ENCODE measurements at places on chromosomes 13 and 19. TPM values are rescaled to one million over a fixed set of nuclear protein-coding genes. Genes with fewer than 3 reads are reported as not detected.
A peak's percentile ranks its signal among the peaks of the same experiment; 100 is the strongest.

GRCh38 chr13:99388334-99388923 is 81.2 kb upstream of the GPR183 start:
- no peak for DNase-seq

DNA sequence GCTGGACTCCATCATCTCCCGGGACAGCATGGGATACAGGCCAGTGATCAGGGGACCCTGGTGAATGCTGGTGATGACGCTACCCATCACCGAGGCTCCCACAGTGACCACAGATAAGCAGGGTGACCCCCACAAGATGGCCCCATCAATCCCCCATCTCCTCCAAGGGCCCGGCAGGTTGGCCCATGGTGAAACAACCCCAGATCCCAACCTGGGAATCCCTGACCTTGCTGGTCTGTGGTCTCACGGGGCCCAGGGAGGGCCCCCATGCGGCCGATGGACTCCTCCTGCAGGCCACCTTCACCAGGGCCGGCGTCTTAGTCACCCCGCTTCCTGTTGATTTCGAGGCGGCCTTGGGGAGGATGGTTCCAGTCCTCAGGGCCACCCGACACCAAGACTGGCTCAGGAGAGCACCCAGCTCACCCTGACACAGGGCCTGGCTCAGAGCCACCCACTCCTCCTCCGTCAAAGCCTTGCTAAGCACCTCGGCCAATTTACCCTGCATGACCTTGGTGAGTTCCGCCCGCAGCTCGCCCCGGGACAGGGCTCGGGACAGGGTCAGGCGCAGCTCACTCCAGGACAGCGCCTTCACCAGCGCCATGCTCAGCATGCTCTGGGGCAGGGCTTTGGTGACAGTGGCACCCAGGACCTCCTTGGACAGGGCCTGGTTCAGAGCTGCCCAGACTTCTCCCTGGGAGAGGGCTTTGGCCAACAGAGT is 10.0 kb downstream of the IQCN start:
- DNase-seq = no peak

GRCh38 chr13:48316826-48317510 is 13.4 kb downstream of the RB1 start:
- DNase-seq = no peak

GRCh38 chr19:12872941-12873890 is 8.0 kb downstream of the DNASE2 start:
- no peak for DNase-seq

Gene S1PR5
- 1.2 TPM for polyA plus RNA-seq

GRCh38 chr13:20828539-20829364 is 55.0 kb upstream of the EEF1AKMT1 start:
- peak; percentile 44 for DNase-seq

Gene ZNF726
- 10.9 TPM for polyA plus RNA-seq

Gene EID2B
- 4.2 TPM for polyA plus RNA-seq

DNA sequence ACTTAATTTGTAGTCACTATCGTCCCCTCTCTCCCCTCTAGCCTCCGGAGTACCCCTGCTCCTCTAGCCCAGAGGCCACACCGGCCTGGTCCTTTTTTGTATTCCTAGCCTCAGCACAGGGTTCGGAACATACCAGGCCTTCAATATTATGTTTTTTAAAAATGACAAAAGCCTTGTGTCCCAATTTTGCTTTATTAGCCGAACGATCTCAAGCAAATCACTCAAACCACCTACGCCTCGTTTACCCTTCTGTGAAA is 463 bp upstream of the POMP start:
- no peak for DNase-seq

DNA sequence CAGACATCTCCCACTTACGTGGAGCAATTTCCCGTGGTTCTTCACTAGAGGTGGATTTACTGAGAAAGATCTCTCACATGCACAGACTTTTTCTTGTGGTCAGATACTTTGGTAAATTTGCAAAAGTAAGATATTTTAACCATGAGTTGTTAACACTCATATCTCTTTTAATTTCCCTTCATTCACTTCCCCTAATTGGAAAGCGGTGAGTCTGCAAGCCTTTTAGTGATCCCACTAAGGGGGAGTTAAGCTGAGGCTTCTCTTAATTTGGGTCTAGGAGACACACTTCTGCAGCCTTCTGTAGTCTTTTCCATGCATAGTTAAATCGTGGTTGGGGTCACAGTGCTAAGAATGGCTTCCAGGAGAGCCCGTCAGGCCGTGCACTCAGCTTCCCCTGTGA is 30.7 kb upstream of the SERPINE3 start:
- DNase-seq = no peak

Gene DGKH
- 9.4 TPM for polyA plus RNA-seq

DNA sequence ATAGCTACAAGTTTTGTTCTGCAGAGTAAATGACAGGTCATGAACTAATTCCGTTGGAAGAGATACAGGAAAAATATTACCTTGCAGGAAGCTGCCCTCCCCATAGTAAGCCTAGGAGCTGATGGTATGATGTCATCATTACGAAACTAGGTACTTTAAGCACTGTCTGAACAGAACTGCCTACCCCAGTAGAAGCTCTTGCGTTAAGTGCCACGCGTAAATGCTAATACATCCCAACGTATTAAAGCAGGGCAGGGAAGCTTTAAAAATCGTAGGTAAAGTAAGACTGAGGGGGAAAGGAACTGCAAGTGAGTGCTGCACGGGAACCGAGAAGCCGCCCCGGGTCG is 572 bp downstream of the UGGT2 start:
- no peak for DNase-seq

- DNase-seq = no peak
These were observed 32.6 kb downstream of the RUBCNL start for GRCh38 chr13:46354156-46355087.

- DNase-seq = no peak
These were observed 249.4 kb upstream of the PCDH20 start for GRCh38 chr13:61664801-61665705.

GRCh38 chr19:40229484-40229883 is 3.0 kb upstream of the CCNP start:
- no peak for DNase-seq

GRCh38 chr19:3102239-3103140 is 8.3 kb downstream of the GNA11 start:
- DNase-seq = no peak

- no peak for DNase-seq
These were observed 5.6 kb downstream of the CACTIN start for GRCh38 chr19:3620817-3621547.

DNA sequence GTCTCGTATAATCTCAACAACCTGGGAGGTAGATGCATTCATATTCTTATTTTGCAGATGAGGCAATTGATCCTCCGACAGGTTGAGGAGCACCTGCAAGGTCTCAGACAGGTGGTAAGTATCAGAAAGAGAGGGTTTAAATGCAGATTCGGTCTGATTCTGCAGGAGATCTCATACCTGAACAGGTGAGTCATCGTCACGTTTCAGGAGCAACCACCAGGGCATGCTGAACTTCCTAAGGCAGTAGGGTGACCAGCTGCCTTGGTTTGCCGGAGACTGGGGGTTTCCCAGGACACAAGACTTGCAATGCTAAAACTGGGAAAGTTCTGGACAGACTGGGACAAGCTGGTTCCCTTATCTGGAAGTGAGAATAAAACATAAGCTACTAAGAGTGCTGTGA is 68.8 kb upstream of the TSHZ3 start:
- DNase-seq = no peak

GRCh38 chr19:30046522-30046921 is 104.5 kb downstream of the URI1 start:
- DNase-seq = peak; percentile 24

GRCh38 chr19:16085115-16085514 is 8.8 kb downstream of the TPM4 start:
- no peak for DNase-seq

- DNase-seq = no peak
These were observed at the start of gene C19orf12 for GRCh38 chr19:29714953-29715700. Gene C19orf12 (minus strand): TSS chr19:29715261. CDS start chr19:29708413, 6,848 bp downstream.

DNA sequence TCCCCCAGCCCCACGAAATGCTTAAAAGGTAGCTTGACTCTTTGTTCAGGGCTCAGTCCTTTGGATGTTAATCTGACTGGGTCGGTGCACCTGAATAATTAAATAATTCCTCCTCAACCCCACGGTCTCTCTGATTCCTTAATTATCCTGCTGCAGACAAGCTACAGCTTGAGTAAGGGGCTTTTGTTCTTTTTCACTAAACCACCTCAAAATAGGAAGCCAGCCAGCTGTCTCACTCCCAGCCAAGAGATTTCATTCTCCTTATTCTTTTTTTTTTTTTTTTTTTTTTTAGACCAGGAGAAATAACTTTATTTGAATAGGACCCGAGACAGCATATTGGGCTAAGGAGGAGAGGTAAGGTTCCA is 7.9 kb upstream of the FCGBP start:
- no peak for DNase-seq

DNA sequence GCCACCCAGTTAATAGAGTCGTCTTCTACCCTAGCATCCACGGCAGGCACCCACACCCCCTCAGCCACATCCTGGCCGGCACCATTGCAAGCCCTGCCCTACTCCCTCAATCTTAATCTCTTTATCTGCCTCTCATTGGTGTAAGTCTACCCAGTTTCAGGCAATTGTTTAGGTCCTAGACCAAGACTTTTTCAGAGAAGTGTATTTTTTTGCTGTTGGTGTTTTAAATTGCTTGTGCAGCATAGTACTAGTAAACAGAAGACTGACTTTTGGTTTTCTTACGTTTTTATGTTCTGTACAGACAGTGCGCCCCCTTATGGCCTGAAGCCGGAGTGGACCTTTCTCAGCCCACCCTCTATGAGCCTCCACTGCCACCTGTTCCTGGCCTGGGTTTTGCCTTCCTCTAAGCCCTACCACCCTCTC is 2.3 kb upstream of the LCP1 start:
- DNase-seq = no peak

DNA sequence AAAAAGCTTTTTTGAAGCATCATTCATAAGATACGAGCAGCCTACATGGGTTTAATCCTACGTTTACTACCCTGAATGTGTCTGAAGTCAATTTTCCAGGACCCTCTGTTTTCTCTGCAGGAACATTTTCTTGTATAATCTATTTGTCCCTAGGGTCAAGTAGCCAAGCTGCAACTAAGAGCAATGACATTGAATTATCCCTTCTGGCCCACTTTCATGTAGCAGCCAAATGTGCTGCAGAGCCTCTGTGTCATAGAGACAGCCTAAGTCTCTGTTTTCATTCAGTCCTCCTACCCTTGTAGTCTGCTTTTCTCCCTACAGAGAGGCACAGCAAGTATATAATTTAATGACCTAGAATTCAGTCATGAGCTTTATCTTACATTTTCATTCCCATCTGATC is 82.1 kb downstream of the ZAR1L start:
- no peak for DNase-seq

DNA sequence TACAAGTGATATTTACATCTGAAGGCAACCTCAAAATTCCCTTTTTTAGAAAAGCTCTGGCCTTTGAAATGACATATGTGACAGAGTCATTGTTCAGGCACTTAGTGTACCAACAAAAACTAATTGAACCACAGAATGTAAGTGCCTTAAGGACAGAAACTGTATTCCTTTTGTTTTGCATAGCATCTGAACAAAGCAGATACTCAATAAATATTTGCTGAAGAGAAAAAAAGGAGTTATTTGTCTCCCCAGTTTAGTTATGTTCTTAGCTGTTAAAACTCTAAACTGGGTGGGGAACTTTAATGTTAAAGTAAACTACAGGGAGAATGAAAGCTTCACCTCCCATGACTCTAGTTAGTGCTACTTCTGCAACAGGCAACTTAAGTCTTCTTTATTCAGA is 56.8 kb upstream of the KLF5 start:
- DNase-seq = no peak

Gene NCCRP1
- 4.5 TPM for polyA plus RNA-seq

DNA sequence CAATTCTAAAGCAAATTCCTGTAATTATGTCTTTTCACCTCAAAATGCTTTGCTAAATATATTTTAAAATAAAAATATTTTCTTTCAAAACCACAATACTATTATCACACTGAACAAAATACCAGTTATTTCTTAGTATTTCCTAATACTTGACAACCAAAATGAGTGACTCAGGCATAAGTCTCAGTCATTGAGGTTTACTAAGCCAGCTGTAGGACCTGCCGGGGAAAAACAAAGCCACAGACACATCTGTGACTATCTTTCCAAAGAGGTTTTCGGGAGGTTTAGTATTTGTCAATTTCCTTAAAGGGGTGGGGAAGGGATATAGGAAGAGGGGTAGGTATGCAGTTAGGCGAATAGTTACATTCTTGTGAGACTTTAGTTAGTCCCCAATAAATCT is 3.2 kb upstream of the ZNF235 start:
- no peak for DNase-seq

Gene YJEFN3
- 9.3 TPM for polyA plus RNA-seq

Gene NXNL1
- not detected for polyA plus RNA-seq

Gene IGSF23
- 0.83 TPM for polyA plus RNA-seq

All from renal cortex interstitium (tissue), 15 donors.